Right forelimb (tissue), 1 donor: ENCODE measurements at places on chromosomes 11 and 22.

DNA sequence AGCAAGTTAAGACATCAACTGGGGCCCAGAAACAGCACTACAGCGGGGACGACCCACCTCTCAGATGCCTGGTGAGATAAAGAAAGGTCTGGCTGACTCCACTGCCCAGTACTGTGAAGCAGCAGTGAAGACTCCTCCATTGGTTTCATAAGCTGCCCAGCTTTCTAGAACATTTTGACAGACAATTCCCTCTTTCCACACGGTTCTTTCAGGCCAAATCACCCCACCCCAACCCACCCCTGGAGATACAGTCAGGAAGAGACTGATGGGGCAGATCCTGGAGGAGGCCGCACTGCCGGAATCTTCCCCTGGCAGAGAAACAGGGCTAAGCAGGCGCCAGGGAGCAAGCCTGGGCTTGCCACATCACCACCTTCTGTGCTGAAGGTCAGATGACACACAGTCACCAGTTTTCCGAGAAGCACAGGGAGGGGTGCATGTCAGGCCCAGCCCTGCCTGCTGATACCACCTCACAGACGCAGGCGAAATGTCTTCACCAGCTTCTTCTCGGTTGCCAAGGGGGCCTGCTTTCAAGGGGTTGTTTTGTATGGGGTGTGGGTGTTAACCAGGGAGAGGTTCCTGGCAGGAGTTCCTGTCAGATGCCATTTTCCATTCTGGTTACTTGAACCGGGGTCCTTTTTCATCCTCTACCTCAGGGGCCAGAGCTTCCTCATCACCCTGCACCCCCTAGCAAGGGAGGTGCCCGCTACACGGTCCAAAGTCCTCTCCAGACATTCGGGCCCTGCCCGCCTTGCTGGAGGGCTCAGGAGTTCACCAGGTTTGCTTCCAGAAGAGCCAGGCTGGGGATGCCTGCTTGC lies 1.4 kb upstream of the NEAT1 start:
- DNase-seq = peak; percentile 87

DNA sequence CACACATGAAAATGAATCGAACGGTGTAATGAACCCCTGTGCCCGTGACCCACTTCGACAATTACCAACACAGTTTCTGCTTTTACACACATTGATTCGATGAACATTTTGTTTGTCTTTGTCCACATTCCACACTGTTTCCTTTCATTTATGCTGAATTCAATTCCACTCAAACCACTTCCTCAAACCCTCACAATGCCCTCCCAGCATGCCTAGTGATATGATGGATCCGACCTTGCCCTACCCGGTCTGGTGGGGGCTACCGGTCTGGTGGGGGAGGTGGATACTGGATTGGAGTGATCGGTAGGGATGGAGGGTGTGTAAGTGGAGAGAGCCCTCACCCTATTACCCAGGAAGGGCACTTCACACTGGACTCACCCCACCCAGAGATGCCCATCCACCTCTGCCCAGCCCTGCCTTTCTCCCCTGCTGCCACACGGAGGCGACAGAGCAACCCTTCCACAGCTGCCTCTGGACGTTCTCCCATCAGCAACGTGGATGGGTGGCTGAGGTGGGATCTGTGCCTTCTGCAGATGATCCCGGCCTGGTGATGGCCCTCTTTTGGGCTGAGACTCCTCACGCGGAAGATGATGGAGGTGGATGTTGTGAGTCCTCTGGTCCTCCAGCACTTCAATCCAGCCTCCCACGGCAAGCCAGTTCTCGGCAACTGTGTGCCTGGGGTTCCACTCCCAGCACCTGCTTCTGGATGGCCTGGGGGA lies 33.0 kb upstream of the P2RY2 start:
- DNase-seq = peak; percentile 60

DNA sequence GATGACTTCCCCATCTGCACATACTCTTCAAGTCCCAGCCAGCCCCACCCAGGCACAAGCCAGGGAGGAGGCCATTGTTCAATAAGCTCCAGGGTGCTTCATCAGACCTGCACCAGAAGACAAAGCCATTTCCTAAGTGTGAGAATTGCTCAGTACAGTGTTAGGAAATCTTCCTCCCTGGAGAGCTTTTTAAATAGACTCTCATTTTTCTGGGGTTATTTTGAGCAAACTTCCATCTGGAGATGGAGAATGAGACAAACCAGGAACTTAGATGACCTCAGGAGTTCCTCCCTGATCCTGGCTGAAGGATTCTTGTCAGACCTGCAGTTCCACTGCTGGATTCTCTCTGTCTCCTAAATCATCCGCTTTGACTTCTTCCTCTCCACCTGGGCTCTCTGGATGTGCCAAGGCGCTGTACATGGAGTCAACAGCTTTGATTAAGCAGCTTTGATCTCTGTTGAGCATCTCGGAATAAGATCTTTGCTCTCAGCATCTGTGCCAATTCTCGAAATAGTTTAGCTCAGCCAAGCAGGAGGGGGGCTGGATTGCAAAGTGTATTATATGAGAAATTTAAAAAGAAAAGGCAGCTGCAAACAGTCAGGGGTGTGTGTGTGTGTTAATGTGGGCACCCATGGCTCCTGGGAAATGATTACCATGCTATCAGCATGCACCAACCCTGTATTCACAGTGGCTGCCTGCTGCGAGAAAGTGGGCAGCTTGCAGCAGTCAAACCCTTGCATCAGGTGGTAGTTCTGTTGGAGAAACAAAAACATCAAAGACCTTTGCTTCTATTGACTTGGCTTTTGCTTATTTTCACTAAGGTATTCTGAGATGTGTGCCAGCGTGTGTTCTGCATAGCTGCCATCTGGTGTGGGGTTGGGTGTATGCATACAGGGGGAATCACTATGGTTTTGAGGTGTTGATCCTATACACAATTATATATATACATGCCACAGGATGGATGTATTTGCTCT lies 70.2 kb upstream of the NAV2 start:
- DNase-seq = no peak

- no peak for DNase-seq
Observed at GRCh38 chr11:1360835-1361357, 28.8 kb upstream of the BRSK2 start.

DNA sequence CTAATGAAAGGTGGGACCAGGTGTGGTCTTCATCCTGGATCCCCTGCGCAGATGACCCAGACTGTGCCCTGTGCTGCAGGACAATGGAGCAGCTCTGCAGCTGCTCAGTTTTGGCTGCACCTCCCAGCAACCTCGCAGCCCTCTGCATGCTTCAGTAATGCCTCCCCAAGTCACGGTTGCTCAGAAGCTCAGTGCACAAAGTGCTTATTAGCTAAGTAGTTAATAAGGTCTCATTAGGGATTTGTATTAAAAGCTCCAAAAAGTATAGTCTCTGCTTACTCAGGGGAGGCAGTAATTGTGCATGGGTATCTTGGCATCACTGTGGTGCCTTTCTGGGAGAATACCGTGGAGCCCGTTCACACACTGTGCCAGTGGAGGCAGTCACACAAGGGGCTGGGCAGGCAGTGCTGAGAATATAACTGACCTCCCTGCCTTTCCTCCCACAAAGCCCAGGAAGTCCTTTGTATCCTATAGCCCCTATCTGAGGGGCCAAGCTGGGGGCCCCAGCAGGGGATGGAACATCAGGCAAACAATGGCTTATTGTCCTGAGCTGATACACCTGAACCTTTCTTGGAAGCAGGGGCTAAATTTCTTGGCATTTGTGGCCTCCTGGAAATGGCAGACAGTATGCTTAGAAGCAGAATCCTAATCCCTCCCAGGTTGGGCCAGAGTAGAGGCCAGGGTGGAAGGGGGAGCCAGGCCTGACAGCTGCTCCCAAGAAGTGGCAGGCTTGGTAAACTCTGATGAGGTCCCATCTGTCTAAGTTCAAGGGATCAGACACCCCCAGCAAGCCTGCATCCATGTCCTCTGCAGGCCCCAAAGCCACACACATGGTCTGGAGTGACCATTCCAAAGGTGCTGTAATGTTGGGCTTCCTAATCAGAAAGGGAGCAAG lies 125.5 kb upstream of the PARVA start:
- DNase-seq = no peak

GRCh38 chr22:23553924-23554870 lies 25.9 kb downstream of the IGLL1 start:
- no peak for DNase-seq

- no peak for DNase-seq
Observed at GRCh38 chr11:18001191-18001590, 11.7 kb downstream of the SERGEF start.

DNA sequence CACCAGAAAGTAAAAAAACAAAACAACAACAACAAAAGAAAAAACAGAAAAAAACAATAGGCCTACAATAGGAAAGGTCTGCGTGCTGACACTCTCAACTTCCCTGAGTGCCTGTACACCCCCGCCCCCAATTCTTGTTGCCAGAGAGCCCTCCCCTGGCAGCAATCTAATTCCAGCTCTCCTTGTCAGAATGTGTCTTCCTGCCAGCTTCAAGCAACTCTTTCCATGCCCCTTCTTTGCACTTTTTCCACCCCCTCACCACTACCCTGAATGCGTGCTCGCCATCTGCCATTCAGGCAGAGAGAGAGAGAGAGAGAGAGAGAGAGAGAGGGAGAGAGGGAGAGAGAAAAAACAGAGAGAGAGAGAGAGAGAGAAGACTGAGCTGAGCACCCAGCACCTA lies 245.0 kb downstream of the KIRREL3 start:
- no peak for DNase-seq

- DNase-seq = no peak
Observed at GRCh38 chr11:24406389-24406788, 90.5 kb upstream of the LUZP2 start.

GRCh38 chr11:112627588-112628045 lies 333.6 kb upstream of the NCAM1 start:
- no peak for DNase-seq

GRCh38 chr22:23119494-23120414 lies 22.0 kb downstream of the RSPH14 start:
- no peak for DNase-seq

- DNase-seq = no peak
Observed at GRCh38 chr11:17933708-17934107, 79.1 kb downstream of the SERGEF start.

- DNase-seq = no peak
Observed at GRCh38 chr11:8213376-8213775, 44.6 kb upstream of the RIC3 start.

- DNase-seq = no peak
Observed at GRCh38 chr22:45996241-45997076, 19.5 kb upstream of the WNT7B start.

- DNase-seq = no peak
Observed at GRCh38 chr11:44578279-44578678, 12.8 kb downstream of the CD82 start.

DNA sequence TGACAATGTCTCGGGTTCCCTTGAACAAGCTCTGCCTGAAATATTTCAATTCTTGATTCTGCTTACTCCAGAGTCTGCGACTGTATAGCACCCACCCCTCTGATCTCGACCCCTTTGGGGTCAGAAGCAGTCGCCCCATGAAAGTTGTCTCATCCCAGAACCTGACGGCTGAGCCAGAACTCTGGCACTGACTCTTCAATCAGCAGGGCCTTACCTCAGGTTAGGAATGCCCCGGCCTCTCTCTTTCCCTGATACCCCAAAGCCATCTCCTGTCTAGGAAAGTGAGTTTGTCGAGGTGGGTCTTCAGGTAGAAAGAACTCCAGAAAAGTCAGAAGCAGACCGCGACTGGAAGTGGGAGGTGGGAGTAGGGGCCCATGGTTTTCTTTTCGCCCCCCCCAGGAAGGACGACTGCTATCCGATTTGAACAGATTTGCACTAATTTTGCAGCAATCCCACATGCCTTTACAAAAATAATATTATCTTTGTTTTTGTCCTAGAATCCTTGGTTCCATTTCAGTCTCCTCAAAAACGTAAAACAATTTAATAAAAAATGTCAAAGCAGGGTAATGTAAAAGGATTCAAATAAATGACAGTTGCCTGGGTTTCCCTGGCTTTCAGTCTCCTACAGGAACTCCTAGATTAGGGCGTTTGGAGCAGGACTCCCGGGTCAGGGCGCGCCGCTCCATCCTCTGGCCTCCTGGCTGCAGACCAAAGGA lies 898 bp upstream of the ROBO3 start:
- no peak for DNase-seq

GRCh38 chr22:38775656-38776055 lies 18.3 kb downstream of the DNAL4 start:
- no peak for DNase-seq

GRCh38 chr11:22456993-22457762 lies 119.0 kb downstream of the SLC17A6 start:
- DNase-seq = no peak

- DNase-seq = no peak
Observed at GRCh38 chr11:57312511-57313021, 12.2 kb downstream of the TNKS1BP1 start.

GRCh38 chr11:34827228-34827627 lies 89.0 kb downstream of the APIP start:
- DNase-seq = no peak

DNA sequence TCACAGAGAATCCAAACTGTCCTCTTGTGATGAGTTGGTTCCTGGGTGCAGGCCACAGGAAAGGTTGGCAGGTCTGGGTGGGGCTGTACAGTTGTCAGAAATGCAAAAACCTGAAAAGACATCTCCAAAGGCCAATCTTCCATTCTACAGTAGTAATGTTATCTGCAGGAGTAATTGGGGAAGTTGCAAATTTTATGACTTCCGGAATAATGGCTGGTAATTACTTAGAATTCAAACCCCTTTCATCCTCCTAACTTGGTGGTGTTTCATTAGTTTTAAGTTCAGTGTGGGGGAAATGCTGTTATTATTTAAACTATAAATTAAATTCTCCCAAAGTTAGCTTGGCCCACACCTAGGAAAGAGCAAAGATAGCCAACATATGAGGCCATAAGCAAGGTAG lies 64.7 kb upstream of the FAT3 start:
- no peak for DNase-seq

DNA sequence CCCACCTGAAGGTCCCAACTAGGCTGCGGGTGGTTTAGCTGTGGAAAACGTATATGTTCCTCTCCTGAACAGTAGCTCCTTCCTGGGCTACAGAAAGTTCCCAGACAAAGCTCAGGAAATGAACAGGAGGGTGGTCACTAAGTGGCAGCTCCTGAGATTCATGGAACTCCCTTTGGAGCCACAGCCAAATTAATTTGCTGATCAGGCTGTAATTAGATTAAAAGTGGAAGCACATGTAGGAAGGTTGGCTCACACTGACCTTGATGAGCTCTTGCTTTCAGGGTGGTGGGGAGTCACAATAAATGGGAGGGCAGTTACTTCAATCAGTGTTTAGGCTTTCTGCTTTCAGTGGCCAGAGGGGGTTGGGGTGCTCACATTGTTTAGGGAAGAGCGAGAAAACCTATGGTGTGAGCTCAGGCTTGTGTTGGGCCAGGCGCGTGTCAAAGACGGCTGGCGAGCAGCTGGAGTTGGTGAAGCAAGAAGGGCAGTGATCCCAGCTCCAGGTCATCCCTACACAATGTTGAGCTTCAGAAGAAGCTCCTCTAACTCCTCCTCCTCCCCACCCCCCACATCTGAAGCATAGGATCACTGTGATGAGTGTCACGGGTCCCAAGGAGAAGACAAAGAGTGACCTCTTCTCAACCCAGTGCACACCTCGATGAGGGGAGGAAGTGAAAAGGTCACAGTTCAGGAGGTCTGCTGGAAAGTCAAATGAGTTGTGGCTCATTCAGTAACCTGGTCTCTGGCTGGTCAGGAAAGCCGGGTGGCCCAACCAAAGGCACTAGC lies 42.5 kb downstream of the CLPB start:
- no peak for DNase-seq
